Mesothelial cell of epicardium (in vitro differentiated cells): ENCODE measurements at places on chromosomes 5 and 9. TPM values are rescaled to one million over a fixed set of nuclear protein-coding genes. Genes with fewer than 3 reads are reported as not detected.

JAKMIP2 gene
- total RNA-seq = 5.1 to 5.5 TPM (median 5.4 TPM) in 3 replicates

DNA sequence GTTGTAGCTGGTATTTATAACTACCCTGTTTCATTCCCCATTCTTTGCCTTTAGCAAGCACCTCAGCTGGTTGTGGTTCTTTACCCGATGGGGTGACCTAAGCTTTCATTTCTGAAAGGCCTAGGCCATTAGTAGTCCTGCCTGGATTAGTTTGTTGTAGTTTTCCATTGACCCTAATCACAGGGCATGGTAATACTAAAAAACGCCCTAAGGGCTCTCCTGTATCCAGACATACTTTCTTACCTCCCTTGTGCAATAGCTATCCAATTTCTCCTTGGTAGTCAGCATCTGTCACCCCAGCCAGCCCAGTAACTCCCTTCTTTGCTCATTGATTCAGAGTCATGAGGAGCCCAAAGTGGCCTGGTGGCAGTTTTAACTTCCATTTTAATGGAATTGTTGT lies 24.0 kb downstream of the TMOD1 start:
- peaks cover 30% of the 10 kb centered on the region for H3K4me1 ChIP-seq
- peaks cover 3% of the 10 kb centered on the region for H3K27me3 ChIP-seq
- no peak for DNase-seq
- no peak overlapping the region for H3K4me3 ChIP-seq

- no peak overlapping the region for H3K4me3 ChIP-seq
- no peaks in the 10 kb centered on the region for H3K27me3 ChIP-seq
- DNase-seq = no peak
- H3K36me3 ChIP-seq = peaks cover 8% of the 10 kb centered on the region
- no peak overlapping the region for H3K27ac ChIP-seq
These were observed 270.8 kb downstream of the KDM4C start for GRCh38 chr9:7028591-7028990.

DNA sequence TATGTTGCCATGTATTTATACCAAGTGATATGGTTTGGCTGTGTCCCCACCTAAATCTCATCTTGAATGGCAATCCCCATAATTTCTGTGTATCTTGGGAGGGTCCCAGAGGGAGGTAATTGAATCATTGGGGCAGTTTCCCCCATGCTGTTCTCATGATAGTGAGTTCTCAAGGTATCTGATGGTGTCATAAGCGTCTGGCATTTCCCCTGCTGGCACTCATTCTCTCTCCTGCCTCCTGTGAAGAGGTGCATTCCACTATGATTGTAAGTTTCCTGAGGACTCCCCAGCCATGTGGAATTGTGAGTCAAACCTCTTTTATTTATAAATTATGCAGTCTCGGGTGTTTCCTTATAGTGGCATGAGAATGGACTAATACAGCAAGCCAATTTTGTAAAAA lies 140.8 kb upstream of the ADAMTSL1 start:
- H3K27me3 ChIP-seq = no peaks in the 10 kb centered on the region
- DNase-seq = no peak
- no peak overlapping the region for H3K4me3 ChIP-seq
- no peak overlapping the region for H3K27ac ChIP-seq

DNA sequence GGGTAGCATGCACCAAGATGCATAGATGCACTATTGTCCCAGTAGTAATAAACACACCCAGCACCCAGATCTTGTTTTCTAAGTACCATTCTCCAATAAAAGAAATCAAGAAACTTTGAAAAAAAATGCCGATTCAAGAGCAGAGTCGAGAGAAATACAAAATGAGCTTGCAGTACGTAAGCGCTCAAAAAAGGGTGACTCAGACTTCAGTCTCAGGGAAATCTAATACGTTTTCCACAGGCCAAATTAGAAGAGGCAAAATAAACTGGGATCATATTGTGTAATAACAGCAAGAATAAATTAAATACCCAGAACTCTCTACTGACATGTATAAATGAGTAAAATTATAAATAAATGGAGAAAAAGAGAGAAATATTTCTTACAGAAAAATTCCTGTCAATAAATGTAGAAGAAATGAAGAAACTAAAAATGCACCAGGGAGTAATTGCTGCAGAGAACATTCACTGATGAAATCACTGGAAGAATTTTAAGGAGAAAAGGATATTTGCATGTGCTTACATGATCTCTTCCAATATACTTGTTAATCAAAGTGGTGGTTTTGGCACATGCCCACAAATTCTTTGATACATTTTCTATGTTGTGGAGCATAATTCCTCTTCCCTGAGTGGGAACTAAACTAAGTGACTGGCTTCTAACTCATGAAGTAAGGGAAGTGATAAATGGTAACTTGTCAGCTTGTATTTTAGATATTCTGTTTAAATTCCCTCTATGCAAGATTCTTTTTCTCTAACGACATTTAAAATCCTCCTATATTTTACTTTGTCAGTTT lies 567.6 kb upstream of the ADAMTS16 start:
- H3K4me1 ChIP-seq = peaks cover 25% of the 10 kb centered on the region
- H3K27ac ChIP-seq = no peak overlapping the region
- H3K36me3 ChIP-seq = peaks cover 1% of the 10 kb centered on the region
- DNase-seq = no peak

DNA sequence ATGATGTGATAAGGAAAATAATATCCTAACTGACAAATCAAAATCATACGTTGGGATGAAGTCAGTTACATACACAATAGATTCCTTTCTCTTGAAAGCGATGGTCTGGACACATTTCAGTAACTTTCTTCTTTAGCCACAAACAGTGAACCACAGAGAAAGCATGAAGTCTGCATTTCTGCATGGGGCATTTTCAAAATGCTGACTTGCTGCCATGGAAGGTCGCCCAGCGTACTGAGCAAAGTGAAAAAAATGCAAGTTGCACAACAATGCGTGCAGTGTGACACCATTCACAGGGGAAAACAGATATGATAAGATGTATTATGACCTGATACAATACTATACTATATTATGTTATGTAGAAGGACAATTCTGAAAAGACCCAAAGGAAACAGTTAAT lies 146.3 kb downstream of the SNX18 start:
- no peak overlapping the region for H3K4me3 ChIP-seq
- no peaks in the 10 kb centered on the region for H3K36me3 ChIP-seq
- H3K4me1 ChIP-seq = no peaks in the 10 kb centered on the region
- H3K27ac ChIP-seq = no peak overlapping the region

- no peak overlapping the region for H3K27ac ChIP-seq
- H3K4me3 ChIP-seq = no peak overlapping the region
- H3K36me3 ChIP-seq = peaks cover 29% of the 10 kb centered on the region
- H3K4me1 ChIP-seq = no peaks in the 10 kb centered on the region
These were observed 46.2 kb downstream of the IARS1 start for GRCh38 chr9:92247296-92247695.

GRCh38 chr5:168477060-168477459 lies 9.2 kb upstream of the RARS1 start:
- H3K27ac ChIP-seq = no peak overlapping the region
- H3K36me3 ChIP-seq = peaks cover 2% of the 10 kb centered on the region
- peaks cover 23% of the 10 kb centered on the region for H3K4me1 ChIP-seq
- no peak overlapping the region for H3K4me3 ChIP-seq
- no peak for DNase-seq

GRCh38 chr5:108420755-108421154 lies 38.9 kb upstream of the FBXL17 start:
- no peaks in the 10 kb centered on the region for H3K4me1 ChIP-seq
- no peak overlapping the region for H3K4me3 ChIP-seq
- H3K27ac ChIP-seq = no peak overlapping the region
- DNase-seq = no peak
- H3K36me3 ChIP-seq = no peaks in the 10 kb centered on the region

ASPN gene
- total RNA-seq = 0.63 to 0.86 TPM (median 0.63 TPM) in 3 replicates

GRCh38 chr5:172943906-172944305 lies 15.3 kb upstream of the RPL26L1 start:
- no peak for DNase-seq
- H3K4me1 ChIP-seq = peaks cover 24% of the 10 kb centered on the region
- H3K36me3 ChIP-seq = peaks cover 25% of the 10 kb centered on the region

DNA sequence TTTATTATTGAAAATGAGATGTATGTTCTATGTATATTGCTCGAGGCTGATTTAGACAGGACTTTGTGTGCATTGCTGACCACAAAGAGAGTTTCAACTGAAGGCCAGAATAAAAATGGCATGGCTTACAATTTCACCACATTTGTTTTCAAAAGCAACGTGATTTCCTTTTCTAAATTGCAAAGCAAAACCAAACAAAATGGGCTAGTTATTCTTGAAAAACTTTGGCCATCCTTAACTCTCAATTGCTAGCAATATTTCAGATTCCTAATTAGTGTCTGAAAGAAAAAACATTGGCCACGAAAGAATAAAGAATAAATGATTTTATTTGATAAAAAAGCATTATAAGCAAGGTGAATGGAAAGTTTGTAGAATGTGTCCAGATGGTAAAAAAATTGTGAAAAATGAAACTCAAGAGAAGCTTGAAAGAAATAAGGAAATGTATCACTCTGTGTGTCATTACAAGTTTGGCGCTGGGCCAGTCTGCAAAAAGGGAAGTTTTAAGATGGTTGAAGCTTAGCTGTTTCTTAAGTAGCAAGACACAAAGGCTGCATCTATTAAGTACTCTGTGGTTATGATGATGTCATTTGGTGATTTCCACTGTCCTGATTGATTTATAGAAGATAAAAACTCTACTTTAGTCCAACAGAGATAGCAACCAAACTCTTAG lies 89.2 kb upstream of the PRLR start:
- H3K27ac ChIP-seq = peak overlapping the region; percentile 39
- H3K4me1 ChIP-seq = peaks cover 18% of the 10 kb centered on the region
- H3K4me3 ChIP-seq = no peak overlapping the region
- H3K36me3 ChIP-seq = no peaks in the 10 kb centered on the region
- H3K27me3 ChIP-seq = no peaks in the 10 kb centered on the region

KCNV2 gene
- total RNA-seq = not detected in 3 replicates

- peaks cover 6% of the 10 kb centered on the region for H3K4me1 ChIP-seq
- no peak for DNase-seq
- no peaks in the 10 kb centered on the region for H3K27me3 ChIP-seq
- H3K4me3 ChIP-seq = no peak overlapping the region
- peaks cover 2% of the 10 kb centered on the region for H3K36me3 ChIP-seq
- H3K27ac ChIP-seq = no peak overlapping the region
These were observed 87.0 kb downstream of the ANGPTL2 start for GRCh38 chr9:127035423-127035822.

HACD4 gene
- 3.0 TPM in 3 replicates for total RNA-seq

GRCh38 chr5:3201121-3201520 lies 394.5 kb upstream of the IRX1 start:
- no peak overlapping the region for H3K4me3 ChIP-seq
- H3K4me1 ChIP-seq = peaks cover 24% of the 10 kb centered on the region
- no peak overlapping the region for H3K27ac ChIP-seq
- H3K36me3 ChIP-seq = no peaks in the 10 kb centered on the region
- no peak for DNase-seq
- H3K27me3 ChIP-seq = peaks cover 67% of the 10 kb centered on the region

- H3K4me1 ChIP-seq = peaks cover 29% of the 10 kb centered on the region
- no peak overlapping the region for H3K27ac ChIP-seq
- H3K27me3 ChIP-seq = peaks cover 32% of the 10 kb centered on the region
- no peak for DNase-seq
These were observed 27.3 kb downstream of the CNTFR start for GRCh38 chr9:34562135-34562745.

SKP1 gene
- total RNA-seq = 342 to 352 TPM (median 344 TPM) in 3 replicates

C5orf52 gene
- total RNA-seq = not detected in 3 replicates

MTMR12 gene
- total RNA-seq = 22.9 to 23.8 TPM (median 23.6 TPM) in 3 replicates

DNA sequence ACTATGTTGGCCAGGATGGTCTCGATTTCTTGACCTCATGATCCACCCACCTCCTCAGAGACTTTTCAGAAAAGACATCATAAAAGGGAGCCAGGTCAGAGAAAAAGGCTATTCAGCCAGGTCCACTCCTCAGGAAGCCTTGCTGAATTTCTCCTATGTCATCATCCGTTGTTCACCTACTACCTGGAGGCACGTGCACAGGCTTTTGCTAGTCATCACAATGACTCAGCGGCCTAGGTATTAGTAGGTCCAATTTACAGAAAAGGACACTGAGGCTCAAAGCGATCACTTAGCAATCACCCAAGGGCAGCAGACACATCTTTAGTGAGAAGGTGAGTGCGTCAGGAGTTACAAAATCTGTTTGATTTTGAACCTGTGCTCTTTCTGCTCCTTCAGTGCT lies 72.3 kb upstream of the RAD23B start:
- no peaks in the 10 kb centered on the region for H3K27me3 ChIP-seq
- H3K27ac ChIP-seq = no peak overlapping the region
- H3K36me3 ChIP-seq = no peaks in the 10 kb centered on the region

SLC26A2 gene
- total RNA-seq = 15.4 to 16.5 TPM (median 15.9 TPM) in 3 replicates

DNA sequence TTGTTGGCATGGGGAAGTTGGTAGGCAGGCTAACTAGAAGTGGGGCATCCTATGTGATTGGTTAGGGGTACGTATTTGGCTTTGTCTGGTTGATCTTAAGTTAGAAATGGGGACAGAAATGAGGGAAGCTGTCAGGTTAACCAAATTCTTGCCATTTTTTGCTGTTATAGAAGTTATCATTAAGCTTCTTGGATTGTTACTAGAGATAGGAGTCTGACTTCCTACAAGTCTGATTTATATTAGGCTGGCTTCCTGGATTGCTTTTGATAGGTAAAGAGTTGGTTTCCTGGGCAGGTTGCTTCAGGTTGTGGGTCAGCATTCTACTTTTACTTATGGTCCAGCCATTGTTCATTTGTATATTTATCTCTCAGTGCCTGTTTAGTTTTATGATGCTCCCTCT lies 216.9 kb downstream of the TLE4 start:
- no peak overlapping the region for H3K27ac ChIP-seq
- H3K4me3 ChIP-seq = no peak overlapping the region
- peaks cover 1% of the 10 kb centered on the region for H3K36me3 ChIP-seq

GRCh38 chr5:167147879-167148278 lies 1143.6 kb upstream of the WWC1 start:
- no peaks in the 10 kb centered on the region for H3K36me3 ChIP-seq
- no peak for DNase-seq
- no peak overlapping the region for H3K27ac ChIP-seq

DNA sequence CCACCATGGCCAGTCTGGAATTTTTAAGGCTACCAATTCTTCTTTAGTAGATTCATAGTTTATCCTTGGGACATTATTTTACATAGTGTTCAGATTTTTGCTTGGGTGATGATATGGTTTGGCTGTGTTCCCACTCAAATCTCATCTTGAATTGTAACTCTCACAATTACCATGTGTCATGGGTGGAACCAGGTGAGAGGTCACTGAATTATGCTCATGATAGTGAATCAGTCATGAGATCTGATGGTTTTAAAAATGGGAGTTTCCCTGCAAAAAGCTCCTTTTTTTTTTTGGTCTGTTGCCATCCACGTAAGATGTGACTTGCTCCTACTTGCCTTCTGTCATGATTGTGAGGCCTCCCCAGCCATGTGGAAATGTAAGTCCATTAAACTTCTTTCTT lies 163.9 kb downstream of the GABRG2 start:
- no peaks in the 10 kb centered on the region for H3K36me3 ChIP-seq
- H3K4me3 ChIP-seq = no peak overlapping the region
- no peak overlapping the region for H3K27ac ChIP-seq
- no peak for DNase-seq
- H3K27me3 ChIP-seq = peaks cover 2% of the 10 kb centered on the region
- H3K4me1 ChIP-seq = no peaks in the 10 kb centered on the region

- peaks cover 13% of the 10 kb centered on the region for H3K4me1 ChIP-seq
- H3K4me3 ChIP-seq = no peak overlapping the region
- H3K36me3 ChIP-seq = no peaks in the 10 kb centered on the region
- DNase-seq = no peak
These were observed 1752.9 kb downstream of the MAT2B start for GRCh38 chr5:165258197-165258771.
